ENCODE measurements at places on chromosomes 4 and X. TPM values are rescaled to one million over a fixed set of nuclear protein-coding genes. Genes with fewer than 3 reads are reported as not detected.

Gene MTNR1A
- total RNA-seq = not detected

DNA sequence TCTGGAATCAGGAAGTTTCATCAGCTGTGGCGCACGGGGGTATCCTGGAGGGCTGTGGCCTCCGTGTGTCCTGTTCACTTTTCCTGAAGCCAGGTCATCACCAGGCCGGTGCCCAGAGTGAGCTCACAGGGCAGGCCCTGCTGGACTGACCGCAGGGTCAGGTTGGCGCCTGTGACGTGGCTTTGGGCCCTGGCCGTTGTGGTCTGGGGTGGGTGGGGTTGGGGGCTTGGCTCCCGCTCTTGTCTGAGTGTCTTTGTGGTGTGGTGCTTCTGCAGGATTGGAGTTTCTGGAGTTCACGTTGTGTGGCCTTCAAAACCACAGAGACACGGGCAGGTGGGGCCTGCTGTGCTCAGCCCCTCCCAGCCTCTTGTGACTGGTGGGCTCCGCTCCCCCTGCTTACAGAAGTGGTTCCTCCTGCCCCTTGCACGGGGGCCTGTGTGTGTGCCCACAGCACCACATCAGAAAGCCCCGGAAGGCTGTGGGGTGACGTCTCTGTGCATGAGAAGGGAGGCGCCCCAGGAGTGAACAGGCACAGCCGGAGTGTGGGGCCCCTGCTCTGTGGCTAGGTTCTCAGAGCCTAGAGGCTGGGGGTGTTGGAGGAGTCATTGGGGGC lies 9.5 kb downstream of the RGS12 start:
- H3K36me3 ChIP-seq = no peaks in the 10 kb centered on the region
- peak; percentile 52 for DNase-seq
- no peak overlapping the region for H3K4me3 ChIP-seq
- peak overlapping the region; percentile 55 for H3K27ac ChIP-seq
- H3K27me3 ChIP-seq = no peaks in the 10 kb centered on the region

DNA sequence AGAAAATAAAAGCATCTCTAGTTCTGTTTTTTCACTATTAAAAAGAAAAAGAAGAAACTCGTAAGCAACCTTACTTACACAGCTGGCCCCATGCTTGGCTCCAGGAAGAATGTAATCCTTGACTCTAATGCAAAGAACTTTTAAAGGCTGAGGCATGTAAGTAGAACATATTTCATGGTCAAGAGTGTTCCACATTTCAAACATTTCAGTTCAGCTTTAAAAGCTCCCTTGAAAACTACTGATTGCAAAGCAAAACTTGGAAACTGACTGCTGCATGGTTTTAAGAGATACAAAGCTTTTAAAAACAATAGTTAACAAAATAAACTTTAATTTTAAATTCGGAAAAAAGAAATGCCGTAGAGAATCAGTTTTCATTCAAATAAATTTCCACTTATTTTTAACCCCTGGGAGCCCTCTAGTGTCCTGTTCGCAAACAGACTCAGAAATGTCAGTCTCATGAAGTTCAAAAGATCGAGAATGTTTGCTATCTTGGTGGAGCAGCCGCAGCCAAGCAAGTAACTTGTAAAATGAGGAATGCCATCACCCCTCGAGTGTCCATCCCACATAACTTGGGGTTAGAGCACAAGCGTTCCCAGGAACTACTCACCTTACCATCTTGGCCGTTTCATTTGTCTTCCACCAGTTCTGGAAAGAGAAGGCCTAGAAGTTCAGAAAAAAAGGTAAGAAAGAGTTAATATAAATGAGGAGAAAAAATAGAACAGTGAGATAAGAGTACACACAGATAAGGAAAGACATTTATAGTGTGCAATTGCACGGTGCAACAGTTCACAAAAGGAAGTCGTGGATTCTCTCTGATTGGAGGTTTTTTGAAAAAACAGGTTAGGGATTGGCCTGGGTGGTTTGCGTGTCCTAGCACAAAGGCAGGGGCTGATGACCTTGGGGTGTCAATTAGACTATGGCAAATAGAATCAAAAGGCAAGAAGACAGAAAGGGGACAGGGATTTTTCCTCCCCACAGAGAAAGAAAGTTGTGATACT lies at the start of gene GASK1B:
GASK1B (minus strand) TSS at position 765 of the 998 bp plus-strand sequence. CDS start 1,650 bp downstream, outside the sequence.
- no peak for DNase-seq

DNA sequence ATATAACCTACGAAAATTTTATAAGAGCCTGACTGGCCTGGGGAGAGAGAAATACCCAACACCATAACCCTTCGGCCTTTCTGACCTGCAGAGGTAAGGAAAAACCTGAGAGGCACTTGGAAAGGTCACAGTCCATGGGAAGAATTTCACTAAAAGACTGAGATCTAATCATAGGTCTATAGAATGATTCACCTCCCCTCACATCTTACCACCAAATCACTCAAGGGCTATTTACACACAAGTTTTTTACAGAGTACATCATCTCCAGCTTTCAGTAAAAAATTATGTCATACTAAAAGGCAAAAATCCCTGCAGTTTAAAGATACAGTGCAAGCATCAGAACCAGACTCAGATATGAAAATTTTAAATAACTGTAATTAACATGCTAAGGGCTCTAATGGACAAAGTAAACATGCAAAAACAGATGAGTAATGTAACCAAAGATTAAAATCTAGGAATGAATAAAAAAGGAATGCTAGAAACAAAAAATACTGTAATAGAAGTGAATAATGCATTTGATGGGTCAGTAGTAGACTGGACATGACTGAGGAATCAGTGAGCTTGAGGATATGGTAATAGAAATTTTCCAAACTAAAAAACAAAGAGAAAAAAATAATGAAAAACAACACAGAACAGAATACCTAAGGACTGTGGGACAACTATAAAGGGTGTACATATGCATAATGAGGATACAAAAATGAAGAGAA lies 32.1 kb upstream of the SLC16A2 start:
- H3K36me3 ChIP-seq = no peaks in the 10 kb centered on the region
- no peak for DNase-seq
- H3K27ac ChIP-seq = no peak overlapping the region
- H3K27me3 ChIP-seq = no peaks in the 10 kb centered on the region
- H3K4me1 ChIP-seq = no peaks in the 10 kb centered on the region

Gene ESX1
- total RNA-seq = not detected

DNA sequence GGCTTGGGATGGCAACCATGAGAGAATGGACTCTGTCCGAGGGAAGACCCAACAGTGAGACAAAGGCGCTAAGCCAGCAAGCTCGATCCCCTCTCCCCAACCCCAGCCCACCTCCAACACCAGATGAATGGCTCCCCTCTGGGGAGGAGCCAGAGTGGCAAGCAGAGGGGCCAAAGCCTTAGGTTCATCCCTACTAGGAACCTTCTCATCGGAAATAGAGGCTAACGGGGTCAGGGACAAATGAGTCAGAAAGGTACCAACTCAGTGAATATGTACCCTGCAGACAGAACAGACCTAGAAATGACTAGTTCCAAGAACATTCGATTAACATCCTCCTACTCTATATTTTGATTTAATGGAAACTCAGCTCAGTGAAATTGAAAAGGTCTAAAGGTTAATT lies 73.9 kb downstream of the NSG1 start:
- DNase-seq = no peak
- H3K4me3 ChIP-seq = no peak overlapping the region
- no peaks in the 10 kb centered on the region for H3K36me3 ChIP-seq

DNA sequence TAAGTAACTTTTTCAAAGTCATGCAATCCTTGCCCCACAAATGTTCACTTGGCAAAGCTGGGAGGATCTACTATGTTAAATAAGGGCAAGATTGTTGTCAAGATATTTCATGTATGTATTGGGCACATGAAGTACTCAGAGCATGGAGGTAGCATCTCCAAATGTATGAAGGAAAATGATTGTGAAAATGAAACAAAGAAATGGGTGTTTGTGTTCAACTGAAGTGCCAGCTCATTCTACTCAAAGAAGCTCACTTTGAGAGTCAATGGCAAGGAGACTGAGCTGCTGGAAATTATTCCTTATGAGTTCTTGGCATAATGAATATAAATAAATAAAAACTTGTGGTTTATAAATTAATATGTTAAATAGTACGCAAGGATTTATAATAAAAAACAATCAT lies 124.5 kb upstream of the ARSJ start:
- H3K4me1 ChIP-seq = no peaks in the 10 kb centered on the region
- no peak overlapping the region for H3K4me3 ChIP-seq
- no peak overlapping the region for H3K27ac ChIP-seq
- H3K27me3 ChIP-seq = no peaks in the 10 kb centered on the region

- no peak for DNase-seq
- no peak overlapping the region for H3K27ac ChIP-seq
- H3K4me1 ChIP-seq = no peaks in the 10 kb centered on the region
- H3K36me3 ChIP-seq = no peaks in the 10 kb centered on the region
- H3K4me3 ChIP-seq = no peak overlapping the region
These were observed 77.0 kb downstream of the ATP8A1 start for GRCh38 chr4:42579903-42580302.

Gene TKTL2
- not detected for total RNA-seq

- no peaks in the 10 kb centered on the region for H3K27me3 ChIP-seq
- no peaks in the 10 kb centered on the region for H3K4me1 ChIP-seq
- H3K27ac ChIP-seq = no peak overlapping the region
- H3K36me3 ChIP-seq = no peaks in the 10 kb centered on the region
These were observed 51.5 kb downstream of the FHIP1A start for GRCh38 chr4:151460434-151460833.

GRCh38 chrX:12403474-12404082 lies 265.3 kb downstream of the FRMPD4 start:
- no peak for DNase-seq
- no peaks in the 10 kb centered on the region for H3K36me3 ChIP-seq
- H3K27me3 ChIP-seq = peaks cover 29% of the 10 kb centered on the region
- no peak overlapping the region for H3K27ac ChIP-seq
- no peak overlapping the region for H3K4me3 ChIP-seq
- no peaks in the 10 kb centered on the region for H3K4me1 ChIP-seq

Gene ANAPC4
- 59.7 TPM for total RNA-seq

DNA sequence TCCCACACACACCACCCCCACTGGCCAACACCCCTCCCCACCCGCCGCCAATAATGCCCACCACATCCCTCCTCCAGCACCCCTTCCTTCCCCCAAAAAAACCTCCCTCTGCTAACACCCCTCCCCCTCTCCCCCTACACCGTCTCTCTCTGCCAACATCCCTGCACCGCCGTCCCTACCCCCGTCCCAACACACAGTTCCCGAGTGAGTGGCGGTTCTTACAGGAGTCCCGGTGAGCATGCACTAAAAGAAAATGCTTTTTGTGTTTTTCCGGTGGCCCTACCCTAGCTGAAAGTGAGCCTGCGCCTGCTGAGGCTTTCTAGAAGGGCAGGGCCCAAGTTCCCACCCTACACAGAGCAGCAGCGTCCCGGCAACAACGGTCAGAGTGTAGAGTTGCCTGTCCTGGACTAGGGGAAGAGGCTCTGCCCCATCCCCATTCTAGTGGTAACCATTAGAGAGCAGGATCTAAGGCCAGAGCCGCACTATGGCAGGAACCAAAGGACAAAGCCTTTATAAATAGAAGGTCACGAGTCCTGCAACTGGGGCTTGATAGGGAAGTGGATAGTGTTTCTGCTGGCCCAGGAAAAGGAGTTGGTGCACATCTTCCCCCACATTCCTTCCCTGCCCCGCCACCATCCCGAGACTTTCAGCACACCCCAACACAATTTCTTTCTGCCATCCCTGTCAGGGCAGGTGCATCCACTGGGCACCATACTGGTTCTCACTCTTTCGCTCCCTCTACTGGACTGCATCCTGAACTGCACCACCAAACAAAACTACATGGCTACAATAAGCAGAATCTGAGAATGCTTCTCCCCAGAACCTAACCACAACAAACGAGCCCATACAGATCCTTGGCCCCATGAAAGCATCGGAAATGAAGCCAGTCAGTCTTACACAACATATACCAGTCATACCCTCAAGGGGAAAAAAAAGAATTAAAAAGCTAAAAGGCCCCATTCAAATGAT lies 78.1 kb upstream of the PAGE3 start:
- H3K27ac ChIP-seq = no peak overlapping the region
- H3K36me3 ChIP-seq = no peaks in the 10 kb centered on the region
- H3K27me3 ChIP-seq = no peaks in the 10 kb centered on the region
- no peak for DNase-seq
- no peaks in the 10 kb centered on the region for H3K4me1 ChIP-seq

DNA sequence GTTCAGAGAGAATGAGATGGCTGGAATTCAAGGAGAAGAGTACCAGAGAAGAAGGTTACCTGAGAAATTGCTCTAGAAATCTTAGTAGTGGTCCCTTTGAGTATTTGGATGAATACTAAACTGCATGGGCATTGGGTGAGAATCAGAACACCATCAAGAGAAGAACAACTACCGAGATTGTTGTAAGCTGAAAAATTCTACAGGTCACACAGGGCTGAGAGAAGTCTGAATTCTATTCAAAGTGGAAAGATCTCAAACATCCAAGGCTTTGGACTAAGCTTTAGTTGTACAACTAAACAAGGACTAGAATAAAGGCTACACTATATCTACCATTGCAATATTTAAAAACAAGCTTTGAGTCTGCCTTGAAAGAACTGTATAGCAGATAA lies 40.8 kb downstream of the LRBA start:
- H3K4me1 ChIP-seq = no peaks in the 10 kb centered on the region
- H3K27me3 ChIP-seq = no peaks in the 10 kb centered on the region
- no peak for DNase-seq

Gene CT45A3
- total RNA-seq = not detected

Gene MEPE
- not detected for total RNA-seq

Gene FGF16
- total RNA-seq = not detected

DNA sequence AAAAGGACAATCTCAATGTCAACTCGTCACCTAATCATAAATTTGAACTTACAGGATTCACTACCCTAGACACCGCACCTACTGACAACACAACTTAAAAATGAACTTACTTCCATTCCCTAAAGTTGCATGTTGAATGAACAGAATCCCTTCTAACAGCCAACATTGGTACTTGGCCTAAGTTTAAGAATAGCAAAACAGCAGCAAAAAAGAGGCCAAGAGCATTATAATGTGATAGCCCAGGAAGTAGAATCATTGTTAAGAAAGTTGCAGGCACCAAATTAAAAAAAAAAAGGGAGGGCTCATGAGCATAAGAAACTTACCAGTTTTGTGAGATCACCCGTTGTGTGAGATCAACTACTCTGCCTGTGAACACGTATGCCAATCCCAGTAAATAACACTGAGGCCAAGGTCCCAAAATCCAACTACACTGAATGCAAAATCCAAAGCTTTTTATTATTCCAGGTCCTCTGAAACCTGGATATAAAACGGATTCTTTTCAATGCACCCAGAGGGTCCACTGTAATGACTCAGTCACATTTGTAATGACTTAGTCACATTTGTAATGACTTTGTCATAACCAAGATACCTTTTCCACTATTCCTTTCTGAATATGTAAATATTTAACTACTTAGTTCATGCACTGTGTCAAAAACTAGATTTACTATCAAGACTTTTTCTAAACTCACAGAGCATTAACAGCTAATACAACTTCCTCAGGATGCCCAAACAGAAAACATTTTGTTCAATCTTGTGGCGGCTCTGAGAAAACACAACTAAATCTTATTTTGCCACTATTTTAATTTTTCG lies 6.8 kb downstream of the HNRNPDL start:
- no peaks in the 10 kb centered on the region for H3K4me1 ChIP-seq
- H3K36me3 ChIP-seq = no peaks in the 10 kb centered on the region
- H3K27me3 ChIP-seq = no peaks in the 10 kb centered on the region
- no peak overlapping the region for H3K4me3 ChIP-seq
- DNase-seq = no peak

- H3K27ac ChIP-seq = no peak overlapping the region
- no peaks in the 10 kb centered on the region for H3K27me3 ChIP-seq
These were observed 297.5 kb upstream of the KLF3 start for GRCh38 chr4:38366456-38366855.

Measured in breast epithelium (tissue), 4 donors.